ENCODE measurements at places on chromosomes 3 and 15.

GRCh38 chr3:52606373-52607085, 70.1 kb downstream of the UQCC5 start:
- peak; percentile 3 for DNase-seq

GRCh38 chr15:79376383-79376782, 55.8 kb upstream of the MINAR1 start:
- no peak for DNase-seq

DNA sequence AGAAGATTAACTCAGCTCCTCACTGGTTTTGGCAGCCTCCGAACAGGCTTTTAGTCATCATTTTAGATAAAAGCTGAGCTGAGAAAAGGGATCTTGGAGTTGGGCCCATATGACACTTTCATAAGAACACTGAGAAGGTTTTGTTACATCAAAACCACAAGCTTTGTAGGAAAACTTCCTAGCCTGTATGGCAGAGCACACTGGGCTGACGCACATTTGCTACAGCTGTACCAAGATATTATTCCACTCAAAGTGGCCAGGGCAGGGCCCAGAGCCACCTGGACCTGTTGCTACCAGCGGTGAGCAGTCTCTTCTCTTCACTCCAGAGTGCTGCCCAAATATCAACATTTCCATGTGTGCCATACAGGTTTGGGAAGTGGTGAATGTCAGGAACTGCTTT, 160.5 kb upstream of the CCDC54 start:
- DNase-seq, result no peak

- DNase-seq, result no peak
These were observed 216.3 kb upstream of the TLE3 start for GRCh38 chr15:70314018-70314354.

DNA sequence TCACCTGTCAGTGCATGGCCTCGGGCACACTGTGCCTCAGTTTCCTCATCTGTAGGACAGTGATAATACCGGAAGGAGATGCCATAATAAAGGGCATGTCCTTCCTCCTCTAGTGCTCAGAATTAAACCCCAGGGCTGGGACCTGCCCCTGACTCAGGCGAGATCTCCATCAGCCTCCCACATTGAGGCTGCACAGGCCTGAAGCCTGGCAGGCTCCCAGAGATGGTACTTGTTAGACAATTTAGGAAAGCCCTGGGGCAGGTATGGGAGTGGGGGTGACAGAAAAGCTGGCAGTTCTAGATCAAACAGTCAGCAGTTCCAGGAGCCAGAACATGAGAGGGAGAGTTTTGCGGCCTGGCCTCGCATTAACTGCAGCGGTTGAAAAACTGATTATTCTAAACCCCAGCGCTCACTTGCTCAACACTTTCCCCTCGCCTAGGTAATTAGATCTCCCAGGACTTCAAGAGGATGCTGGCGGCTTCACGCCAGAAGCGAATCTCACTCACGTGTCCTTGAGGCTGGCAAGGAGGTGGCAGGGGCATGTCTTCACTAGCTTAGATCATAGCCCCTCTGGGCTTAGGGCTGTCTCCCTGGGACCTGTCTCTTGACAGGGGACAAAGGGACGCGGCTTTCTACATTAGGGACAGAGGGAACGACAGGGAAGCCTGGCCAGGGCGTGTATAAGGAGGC, 73.1 kb downstream of the ATP2B2 start:
- DNase-seq, result no peak

GRCh38 chr3:16059081-16059537, 115.4 kb upstream of the GALNT15 start:
- DNase-seq, result no peak

DNA sequence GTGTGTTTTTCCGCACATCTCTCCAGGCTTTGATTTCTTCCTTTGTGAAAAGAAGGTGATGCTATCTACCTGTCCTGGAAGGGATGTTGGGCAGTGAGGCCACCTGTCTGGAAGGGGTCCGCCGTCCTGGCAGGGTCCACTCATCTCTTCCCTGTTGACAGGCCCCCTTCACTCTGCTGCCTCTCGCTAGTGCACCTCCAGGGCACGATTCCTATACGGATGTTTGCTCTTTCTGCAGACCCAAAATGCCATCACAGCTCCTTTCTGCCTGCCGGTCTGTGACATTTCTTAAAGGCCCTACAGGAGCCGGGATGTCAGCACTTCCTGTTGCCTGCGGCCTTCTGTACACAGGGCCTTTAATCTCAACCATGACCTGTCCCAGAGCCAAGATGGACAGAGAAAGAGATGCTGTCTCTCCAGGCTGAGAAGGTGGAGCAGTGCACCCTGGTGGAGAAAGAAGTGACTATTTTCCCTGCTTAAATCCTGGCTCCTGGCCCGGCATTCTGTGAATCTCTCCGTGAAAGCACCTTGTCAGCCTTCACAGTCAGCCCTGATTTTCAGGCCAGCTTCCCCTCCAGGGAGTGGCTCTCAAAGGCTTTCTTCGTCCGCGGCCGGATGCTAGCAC, 7.4 kb downstream of the FAM3D start:
- no peak for DNase-seq

- DNase-seq, result peak; percentile 73
These were observed 211.2 kb upstream of the STRIT1 start for GRCh38 chr3:155504682-155505081.

- DNase-seq, result no peak
These were observed 96.0 kb downstream of the TBC1D2B start for GRCh38 chr15:77981281-77982126.

- DNase-seq, result no peak
These were observed 376.6 kb upstream of the SLCO3A1 start for GRCh38 chr15:91476861-91477260.

DNA sequence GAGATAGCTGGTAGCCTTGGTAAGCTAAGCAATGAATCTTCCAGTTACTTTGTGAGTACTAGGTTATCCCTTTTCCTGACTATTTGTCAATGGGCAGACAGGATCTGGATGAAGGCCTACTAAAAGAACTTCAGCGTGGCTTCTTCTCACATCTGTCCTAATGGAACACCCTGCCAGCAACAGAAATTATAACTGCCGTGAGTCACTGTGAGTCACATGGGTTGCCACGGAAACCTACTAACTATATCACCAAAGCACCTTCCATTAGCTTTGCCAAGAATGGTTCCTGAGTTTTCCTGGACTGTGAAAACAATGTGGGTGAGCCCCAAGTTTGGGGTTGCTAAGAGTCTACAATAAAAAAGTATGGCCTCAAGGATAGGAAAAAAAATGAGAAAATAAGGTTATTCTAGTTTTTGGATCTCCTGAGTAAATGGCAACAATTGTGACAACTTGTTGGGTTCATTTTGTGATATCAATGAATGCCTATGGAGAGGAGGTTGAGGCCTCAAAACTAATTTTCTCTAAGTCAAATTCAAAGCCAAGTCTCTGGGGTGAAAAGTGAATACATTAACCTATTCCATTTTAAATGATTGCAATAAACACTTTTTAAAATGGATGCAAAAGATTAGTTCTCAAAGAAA, 195.1 kb upstream of the ICE2 start:
- DNase-seq, result no peak

- DNase-seq, result no peak
These were observed 63.7 kb downstream of the SLC12A8 start for GRCh38 chr3:125148836-125149235.

- no peak for DNase-seq
These were observed 22.0 kb downstream of the CMTM6 start for GRCh38 chr3:32480604-32481003.

- DNase-seq, result no peak
These were observed 195.5 kb downstream of the LPP start for GRCh38 chr3:188349351-188349901.

- DNase-seq, result no peak
These were observed 192.9 kb downstream of the PDE8A start for GRCh38 chr15:85174521-85174920.

- DNase-seq, result peak; percentile 79
These were observed 2.1 kb upstream of the USP3 start for GRCh38 chr15:63502137-63502766.

DNA sequence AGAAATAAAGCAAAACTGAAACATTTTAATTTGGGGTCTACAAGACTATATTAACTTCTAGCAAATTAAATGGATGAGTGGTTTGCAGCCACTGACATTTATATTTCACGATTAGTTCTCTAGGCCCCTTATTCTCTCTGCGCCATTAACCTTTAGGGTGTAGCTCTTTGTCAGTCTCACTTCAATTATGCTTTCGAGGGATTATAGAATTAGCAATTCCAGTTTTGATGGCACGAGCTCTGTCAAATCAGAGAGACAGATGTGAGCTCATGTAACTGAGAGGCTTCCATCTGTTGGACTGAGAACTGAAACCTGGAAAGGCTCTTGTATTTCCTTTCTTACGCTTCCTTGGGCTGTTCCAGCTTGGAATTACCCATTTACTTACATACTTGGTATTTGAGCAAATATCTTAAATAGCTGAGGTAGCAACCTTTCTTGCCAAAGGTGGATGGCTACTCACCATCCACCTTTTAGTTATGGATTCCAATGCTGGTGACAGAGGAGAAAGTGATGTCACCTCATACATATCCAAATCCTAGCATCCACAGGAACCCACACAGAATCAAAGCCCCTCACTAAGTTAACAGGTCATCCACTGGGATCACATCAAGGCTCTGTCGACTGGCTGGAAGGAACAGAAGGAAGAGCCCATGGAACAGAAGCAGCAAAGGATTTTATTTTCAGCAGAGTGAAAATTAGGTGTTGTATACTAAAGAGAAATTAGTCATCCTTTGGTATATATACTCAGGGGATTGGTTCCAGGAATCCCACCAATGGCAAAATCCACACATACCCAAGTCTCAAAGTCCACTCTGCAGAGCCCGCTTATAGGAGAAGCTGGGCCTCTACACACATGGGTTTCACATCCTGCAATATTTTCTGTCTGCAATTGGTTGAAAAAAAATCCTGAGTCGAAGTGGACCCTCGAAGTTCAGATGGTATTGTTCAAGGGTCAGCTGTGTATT, 20.8 kb downstream of the VGLL4 start:
- DNase-seq, result no peak

DNA sequence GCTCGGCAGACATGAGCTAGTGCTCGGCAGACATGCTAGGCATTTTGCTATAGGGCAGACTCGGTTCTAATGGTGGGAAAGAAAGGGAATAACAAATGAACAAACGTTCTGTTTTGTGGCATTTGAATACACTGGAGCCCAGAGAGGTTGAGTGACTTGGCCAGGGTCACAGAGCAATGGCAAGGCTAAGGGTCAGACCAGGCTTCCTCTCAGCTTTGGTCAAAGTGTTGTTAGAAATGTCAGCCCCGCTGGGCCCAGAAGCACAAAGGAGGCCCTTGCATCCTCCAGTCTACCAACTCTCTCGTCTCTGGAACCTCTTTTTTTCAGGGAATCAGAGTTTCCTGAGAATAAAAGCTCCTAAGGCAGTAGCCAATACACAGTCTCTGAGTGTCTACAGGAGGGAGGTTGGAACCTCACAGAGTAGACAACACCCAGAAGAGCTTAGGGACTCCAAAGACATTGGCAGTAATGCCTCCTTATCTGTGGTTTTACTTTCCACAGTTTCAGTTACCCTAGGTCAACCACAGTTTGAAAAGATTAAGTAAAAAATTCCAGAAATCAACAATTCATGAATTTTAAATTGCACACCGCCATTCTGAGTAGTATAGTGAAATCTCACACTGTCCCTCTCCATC, 47.3 kb downstream of the SSUH2 start:
- DNase-seq, result no peak

GRCh38 chr3:41194701-41195100, 4.6 kb upstream of the CTNNB1 start:
- DNase-seq, result no peak

- no peak for DNase-seq
These were observed 98.4 kb downstream of the SNRPN start for GRCh38 chr15:25053000-25053815.

DNA sequence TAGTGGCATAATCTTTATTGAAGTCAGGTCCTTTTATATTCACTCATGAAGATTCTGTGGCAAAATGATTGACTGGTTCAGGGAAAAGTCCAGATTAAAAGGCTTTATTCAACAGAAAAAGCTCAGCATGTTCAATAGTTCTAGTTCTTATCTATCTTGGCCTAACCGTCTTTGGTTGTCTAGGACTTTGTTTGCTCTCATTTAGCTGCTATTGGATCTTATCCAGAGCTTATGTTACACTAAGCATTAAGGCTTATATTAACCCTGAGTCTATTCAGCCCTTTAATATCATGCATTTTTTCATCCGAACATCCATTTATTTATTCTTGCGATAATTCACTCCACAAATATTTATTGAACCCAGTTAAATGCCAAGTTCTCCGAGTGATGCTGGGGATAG, 601.0 kb upstream of the SGO1 start:
- no peak for DNase-seq

GRCh38 chr15:78620527-78621421, at the start of gene CHRNA3:
CHRNA3 (minus strand) TSS chr15:78620996; CDS start chr15:78620794, 202 bp downstream.
- no peak for DNase-seq

All from NCI-H510A (cell line).